ENCODE measurements at places on chromosomes 7 and 10.

DNA sequence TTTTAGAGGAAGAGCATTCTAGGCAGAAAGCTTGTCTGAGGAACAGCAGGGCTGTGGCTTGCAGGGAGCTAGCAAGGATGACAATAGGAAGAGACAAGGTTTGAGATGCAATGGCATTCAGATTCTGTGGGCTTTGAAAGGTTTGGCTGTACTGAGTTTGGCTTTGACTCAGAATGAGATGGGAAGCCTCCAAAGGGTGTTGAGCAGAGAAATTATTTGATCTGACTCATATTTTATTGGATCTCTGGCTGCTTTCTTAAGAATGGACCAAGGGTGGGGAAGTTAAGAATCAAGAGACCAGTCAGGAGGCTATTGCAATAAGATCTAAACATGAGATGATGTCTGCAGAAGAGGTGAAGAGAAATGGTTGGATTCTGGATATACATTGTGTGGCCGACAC lies 273.2 kb downstream of the CDK14 start:
- no peak for DNase-seq

- no peak for DNase-seq
Observed at GRCh38 chr7:143958781-143959180, 4.1 kb downstream of the OR2F1 start.

GRCh38 chr7:28266402-28266801 lies 85.8 kb upstream of the JAZF1 start:
- no peak for DNase-seq

DNA sequence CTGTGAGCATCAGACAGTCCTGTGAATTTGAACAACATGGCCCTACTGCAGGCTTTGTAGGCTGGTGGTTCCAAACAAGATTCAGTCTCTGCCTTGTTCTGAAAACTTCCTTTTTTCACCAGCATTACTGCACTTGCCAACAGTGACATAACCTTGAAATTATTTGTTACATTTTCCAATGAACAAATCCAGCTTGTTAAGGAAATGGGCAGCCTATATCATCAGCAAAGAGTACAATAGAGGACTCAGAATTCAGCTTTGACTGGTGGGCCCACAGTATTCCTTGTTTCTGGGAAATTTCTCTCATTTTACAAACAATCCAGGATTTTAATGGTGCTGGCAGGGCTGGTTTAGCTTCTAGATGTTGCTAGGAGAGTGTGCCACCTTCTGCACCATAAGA lies 703.7 kb upstream of the FZD8 start:
- no peak for DNase-seq

DNA sequence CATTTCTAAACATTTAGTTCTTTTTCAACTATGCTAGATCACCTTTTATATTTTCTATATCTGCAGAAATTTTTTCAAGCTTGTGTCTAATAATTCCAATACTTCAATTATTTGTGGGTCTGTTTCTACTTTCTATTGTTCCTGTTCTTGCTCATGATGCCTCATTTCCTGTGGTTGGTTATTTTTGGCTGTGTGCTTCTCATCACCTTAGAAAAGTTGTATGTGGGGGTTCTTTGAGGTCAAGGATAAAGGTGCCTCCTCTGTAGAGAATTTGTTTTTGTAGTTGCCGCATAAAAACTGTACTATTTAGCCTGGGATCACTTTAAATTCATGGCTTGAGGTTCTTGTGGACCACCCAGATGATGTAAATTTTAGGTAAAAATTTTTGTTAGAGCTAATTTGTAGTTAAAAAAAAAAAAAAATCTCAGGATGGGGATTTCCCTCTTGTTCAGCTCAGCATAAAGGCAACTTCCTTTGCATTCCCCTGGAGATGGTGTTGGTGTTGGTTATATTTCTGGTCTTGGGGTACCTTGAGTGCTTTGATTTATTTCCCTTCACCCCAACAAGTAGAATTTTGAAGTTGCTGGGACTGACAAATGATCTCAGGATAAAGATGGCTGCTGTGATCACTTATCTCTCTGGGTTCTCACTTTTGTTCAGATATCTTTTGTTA lies 27.0 kb upstream of the JAZF1 start:
- DNase-seq, result peak; percentile 37

DNA sequence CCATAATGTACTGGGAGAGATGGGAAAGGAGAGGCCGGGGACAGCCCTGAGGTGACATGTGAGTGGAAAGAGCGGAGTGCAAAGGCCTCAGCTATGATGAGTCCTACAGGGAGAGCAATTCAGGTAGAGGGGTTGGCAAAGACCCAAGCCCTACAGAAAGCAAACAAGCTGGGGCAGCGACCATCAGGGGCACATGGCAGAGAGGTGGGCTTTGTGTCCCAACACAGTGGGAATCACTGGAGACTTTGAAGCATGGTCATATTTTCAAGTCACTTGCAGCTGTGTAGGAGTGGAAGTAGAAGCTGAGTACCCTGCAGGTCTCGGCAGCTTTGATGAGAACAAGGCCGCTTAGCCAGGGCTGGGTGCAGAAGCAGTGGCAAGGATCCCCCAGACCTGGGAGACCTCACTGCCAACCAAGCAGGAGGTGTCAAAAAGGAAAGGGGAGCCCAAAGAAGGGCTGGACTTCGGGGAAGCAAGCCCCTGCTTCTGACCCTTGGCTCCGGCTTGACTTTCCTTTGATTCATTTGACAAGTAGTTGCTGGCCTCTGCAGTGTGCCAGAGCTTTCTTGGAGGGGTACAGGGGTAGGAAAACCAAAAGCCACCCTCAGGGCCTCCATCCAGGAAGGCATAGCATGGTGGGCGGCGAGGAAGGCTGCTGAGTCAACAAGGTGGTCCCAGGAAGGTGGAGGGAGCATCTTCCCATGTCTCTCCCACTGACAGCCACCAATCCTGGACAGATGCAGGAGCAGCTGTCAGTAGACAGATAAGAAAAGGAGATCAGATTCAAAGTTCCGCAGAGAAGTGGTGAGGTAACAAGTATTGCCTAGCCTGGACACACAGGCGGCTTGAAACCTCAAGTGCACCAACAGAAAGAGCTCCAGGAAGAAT lies 1.9 kb upstream of the PGAM2 start:
- DNase-seq, result no peak

DNA sequence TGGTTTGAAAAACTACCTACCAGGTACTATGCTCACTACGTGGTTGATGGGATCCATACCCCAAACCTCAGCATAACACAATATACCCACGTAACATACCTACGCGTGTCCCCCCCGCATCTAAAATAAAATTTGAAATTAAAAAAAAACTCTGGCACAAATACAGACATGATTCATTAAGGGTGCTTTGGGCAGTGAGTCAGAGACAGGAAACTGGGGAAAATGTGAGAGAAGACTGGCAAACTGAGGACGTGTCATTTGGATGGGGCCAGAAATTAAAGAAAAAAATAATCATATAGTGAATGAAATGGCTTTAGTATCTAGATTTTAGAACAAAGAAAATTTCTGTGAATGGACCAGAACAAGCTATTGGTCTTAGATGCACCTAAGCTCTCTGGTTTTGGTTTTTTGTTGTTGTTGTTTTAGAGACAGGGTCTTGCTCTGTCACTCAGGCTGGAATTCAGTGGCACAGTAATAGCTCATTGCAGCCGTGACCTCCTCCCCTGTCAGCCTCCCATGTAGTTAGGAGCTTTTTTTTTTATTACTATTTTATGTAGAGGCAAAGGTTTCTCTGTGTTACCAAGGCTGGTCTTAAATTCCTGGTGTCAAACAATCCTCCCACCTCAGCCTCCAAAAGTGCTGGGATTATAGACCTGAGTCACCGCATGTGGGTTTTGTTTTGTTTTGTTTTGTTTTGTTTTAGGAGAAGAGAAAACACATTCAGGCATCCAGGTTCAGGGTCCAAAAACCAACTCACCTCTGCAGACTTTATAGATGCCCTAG lies 5.9 kb upstream of the PRSS58 start:
- no peak for DNase-seq

DNA sequence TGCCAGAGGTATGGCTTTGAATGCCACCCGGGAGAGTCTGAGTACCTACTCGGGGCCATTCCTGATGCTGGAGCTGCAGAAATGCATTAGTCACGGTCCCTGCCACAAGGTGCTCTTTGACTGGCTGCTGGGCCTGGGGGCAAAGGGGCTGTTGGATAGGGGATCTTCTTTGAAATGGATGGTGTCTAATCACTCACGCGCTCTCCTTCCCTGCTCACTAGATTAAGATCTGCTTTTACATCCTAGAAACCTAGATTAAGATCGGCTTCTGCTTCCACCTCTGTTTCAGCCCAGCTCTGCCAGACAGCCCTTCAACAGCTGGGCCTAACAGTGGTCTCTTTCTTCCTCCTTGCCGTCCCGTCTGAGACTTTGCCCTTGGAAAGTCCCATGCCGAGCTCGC lies 57.2 kb downstream of the PAX2 start:
- no peak for DNase-seq

GRCh38 chr7:71645836-71646235 lies 513.9 kb downstream of the GALNT17 start:
- no peak for DNase-seq

DNA sequence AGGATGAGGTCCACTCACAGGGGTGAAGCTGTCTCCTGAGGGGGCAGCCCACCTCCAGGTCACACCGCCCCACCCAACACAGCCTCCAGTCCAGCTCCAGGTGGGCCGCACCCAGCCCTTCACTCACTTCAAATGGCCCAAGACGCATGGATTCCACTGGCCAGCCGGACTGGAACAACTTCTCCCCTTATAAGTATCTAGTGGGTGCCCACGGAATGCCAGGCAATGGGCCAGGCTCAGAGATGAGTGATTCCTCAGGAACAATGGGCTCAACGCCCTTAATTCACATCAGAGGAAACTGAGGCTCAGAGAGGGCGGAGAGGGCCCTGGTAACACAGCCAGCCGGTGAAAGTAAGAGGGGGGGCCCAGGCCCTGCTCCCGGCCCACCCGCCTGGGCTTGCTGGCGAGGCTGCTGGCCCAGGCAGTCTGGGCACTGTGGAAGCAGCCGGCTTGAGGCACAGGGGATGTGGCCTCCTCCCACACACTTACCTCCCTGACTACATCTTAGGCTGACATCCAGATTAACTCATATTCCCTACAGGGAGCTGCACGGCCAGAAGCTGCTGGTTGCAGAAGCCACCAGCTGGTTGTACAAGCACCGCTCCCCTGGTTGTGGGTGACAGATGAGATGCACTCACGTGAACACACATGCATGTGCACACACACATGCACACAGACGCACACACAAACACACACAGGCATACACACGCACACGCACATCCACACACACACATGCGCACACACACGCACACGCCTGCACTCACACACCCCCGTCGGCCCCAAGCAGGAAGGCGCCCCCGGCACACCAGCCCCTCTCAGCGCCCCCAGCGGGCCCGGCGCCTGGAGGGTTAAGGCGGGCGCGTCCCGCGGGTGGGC lies 1.0 kb upstream of the FAM20C start:
- DNase-seq, result no peak

DNA sequence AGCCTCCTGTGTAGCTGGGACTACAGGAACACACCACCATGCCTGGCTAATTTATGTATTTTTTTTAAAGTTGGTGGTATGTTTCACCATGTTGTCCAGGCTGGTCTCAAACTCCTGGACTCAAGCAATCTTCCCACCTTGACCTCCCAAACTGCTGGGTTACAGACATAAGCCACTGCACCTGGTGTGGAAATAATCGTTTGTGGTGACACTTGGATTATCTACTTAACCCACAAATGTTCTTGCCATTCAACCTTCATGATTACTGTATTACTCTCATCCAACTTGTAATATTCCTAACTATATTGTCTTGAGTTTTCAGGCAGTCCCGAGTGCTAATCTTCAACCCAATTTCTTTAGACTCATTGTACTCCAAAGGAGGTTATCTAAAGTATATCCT lies 9.6 kb upstream of the SRGN start:
- DNase-seq, result no peak

- DNase-seq, result no peak
Observed at GRCh38 chr10:87578842-87579401, 74.2 kb downstream of the MINPP1 start.

- no peak for DNase-seq
Observed at GRCh38 chr10:94213001-94213530, 149.7 kb downstream of the NOC3L start.

- DNase-seq, result no peak
Observed at GRCh38 chr7:37467002-37467401, 18.3 kb upstream of the ELMO1 start.

DNA sequence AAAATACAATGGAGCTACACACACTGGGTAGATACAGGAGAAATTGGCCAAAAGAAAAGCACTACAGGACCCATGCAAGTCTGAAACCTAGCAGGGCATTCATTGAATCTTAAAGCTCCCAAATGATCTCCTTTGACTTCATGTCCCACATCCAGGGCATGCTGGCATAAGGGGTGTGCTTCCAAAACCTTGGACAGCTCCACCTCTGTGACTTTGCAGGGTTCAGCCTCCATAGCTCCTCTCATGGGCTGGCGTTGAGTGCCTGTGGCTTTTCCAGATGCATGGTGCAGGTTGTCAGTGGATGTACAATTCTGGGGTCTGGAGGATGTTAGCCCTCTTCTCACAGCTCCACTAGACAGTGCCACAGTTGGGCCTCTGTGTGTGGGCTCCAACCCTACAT lies 626.3 kb upstream of the POT1 start:
- DNase-seq, result no peak

DNA sequence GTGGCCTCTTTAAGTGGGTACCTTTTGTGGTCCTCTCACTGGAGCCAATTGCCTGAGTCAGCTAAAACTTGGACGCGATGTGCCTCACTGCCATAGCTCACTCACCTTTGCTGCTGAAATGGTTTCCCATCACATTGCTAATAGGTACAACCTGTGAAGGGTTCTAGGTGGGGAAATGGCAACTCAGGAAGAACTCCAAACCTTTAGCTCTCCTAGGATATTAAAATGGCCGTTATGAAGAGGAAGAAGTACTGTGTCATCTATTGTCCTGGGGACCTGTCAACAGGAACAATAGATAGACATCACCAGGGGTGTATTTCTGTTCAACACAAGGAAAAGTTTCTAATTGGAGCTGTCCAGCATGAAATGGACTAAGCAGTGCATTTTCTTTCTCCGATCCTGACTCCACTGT lies 1.2 kb upstream of the ZNF655 start:
- no peak for DNase-seq

DNA sequence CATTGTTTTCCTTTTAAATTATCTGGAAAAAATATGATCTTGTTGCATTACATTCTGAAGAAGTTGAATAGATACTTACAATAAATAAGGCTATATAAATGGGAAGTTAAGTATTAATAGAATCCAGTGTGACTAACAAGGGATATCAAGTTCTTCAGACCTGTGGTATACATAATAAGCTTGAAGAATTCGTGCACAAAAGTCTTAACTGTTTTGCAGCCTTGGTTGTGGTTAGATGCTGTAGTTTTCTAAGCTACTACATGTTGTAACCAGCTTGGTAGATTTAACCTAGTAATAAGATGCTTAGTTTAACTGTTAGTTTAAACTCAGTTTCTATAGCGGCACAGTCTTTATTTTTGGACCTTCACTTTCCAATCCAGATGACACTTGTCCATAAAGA lies 106.2 kb upstream of the GLCCI1 start:
- no peak for DNase-seq

Data from NAMALWA (cell line).